ENCODE measurements at places on chromosomes 13 and 19.

DNA sequence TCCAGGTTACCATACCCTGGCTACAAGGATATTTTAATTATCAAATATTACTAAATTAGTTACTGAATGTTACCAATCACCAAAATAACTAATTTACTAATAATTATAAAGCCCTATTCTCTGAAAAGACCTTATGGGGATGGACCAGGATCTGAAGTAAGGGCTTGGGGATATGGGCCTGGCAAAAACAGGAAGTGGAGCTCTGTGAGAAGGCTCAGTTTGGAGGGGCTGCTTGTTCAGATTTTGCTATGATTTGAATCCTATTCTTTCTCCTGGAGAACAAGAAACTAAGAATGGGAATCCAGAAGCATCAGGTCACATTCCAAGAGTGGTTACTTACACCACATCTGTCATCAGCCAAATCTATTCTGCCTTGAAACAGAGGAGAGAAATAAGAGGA is 148.1 kb downstream of the DNAJC15 start:
- no peak for DNase-seq

- DNase-seq = peak; percentile 24
Measured at GRCh38 chr13:33728271-33729037, 89.5 kb upstream of the RFC3 start.

GRCh38 chr19:42284066-42284501 is 15.0 kb downstream of the CIC start:
- DNase-seq = peak; percentile 86

GRCh38 chr19:956766-957440 is 27.2 kb upstream of the WDR18 start:
- peak; percentile 47 for DNase-seq

- no peak for DNase-seq
Measured at GRCh38 chr13:101178406-101178805, 237.9 kb downstream of the NALCN start.

DNA sequence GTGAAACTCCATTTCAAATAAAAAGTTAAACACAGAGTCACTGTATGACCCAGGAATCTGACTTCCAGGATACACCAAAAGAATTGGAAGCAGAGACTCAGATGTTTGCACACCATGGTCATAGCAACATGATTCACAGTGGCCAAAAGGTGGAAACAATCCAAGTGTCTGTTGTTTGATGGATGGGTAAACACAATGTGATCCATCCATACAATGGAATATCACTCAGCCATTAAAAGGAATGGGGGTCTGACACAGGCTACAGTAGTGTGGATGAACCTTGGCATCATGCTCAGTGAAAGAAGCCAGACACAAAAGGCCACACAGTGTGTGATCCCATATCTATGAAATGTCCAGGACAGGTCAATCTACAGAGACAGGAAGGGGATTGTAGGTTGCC is 174.3 kb downstream of the PTPRS start:
- DNase-seq = peak; percentile 55

- no peak for DNase-seq
Measured at GRCh38 chr19:55398200-55398925, 9.2 kb downstream of the UBE2S start.

DNA sequence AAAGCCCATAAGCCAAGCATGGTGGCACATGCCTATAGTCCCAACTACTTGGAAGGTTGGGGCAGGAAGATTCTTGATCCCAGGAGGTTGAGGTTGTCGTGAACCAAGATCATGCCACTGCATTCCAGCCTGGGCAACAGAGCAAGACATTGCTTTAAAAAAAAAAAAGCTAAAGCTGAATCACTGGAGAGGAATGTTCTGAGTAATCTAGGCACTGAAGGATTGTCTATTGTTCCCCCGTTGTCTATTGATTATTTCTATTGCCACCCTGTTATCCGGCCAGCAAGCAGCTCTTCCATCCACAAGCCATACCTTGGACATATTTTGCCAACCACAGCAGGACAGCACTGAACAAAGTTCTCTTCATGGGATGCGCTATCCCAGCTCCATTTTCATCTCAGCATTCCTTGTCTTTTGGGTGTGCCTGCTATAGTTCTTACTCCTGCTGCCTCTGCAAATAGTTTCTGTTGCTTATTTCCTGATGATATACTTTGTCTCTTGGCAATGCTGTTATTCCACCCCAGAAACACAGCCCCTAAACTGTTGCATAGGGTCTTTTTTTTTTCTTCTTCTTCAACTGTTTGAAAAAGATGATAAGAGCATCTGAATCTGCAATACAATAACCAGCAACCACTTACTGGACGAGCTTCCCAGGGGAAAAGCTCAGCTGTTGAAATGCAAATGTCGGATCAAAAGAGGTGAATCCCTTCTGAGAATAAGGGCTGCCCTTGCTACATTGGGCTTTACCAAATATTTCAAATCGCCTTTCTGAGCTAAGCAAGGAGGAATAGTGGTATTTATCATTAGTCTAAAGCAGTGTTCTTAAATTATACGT is 22.2 kb upstream of the SIAH3 start:
- DNase-seq = peak; percentile 11

DNA sequence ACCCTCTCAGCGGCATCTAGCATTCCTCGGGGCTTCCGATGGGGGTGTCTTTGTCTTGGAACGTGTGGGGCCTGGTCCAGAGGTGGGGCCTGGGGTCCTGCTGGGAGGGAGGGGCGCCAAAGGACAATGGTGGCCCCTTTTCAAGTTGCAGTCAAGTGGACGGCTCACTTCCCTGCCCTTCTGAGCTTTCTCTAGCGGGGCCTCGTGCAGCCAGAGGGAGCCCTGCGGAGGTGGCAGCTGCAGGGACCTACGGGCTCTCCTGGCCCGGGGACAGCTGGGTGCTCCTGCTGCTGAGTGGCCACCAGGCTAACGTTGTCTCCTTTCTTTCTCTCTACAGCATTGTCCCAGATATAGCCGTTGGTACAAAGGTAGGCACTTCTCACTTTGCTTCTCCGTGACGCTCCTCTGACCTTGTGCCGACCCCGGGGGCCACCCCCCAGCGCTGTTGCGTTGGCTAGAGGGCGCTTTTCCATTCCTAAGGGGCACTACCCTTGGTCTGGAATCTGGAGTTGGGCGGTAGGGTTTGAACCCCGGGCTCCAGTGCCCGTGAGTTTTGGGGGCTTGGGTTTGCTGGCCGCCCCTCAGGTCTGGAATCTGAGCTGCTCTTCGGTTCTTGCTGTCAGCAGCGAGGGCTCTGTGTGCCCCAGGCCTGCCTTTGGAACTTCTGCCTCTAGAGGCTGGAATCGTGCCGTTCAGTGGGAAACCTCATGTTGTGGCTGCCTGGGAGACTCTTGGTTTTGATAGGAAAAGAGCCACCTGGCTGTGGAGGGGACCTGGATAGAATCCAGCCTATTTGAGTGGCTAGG is 2.0 kb downstream of the PTBP1 start:
- peak; percentile 50 for DNase-seq

DNA sequence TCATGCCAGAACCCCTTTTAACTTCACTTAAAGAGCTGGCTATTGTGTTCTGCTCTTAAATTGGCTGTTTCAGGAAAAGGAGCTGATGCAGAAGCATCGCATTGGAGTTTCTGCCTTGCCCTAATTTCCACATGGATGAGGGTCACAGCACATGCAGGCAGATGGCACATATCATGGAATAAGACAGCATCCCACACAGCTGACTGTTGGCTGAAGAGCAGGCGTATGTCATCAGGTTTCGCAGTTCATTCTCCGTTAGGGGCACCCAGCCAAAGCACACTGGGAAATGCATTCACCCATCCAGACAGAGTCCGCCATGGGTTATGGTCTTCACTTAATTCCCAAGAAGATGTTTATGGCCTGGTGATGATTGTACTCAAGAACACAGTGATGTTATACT is 572.5 kb downstream of the LIG4 start:
- no peak for DNase-seq

DNA sequence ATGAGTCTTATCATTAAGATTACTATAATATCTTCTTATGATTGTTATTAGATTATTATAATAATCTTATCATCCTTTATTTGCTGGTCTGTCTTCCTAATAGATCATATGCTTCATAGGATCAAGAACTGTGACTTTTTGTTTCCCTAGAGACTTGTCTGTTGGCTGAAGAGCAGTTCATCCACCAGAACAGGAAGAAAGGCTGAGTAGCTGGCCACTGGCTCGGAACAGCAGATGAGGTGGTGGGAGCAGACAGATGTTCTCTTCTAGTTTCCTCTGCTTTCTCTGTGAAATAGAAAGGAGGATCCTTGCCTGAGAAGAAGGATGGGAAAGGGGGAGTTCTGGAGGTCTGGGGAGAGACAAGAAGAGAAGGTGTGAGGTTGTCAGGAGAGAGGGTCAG is 120.0 kb downstream of the CCNA1 start:
- no peak for DNase-seq

GRCh38 chr19:42324655-42325307 is 654 bp upstream of the MEGF8 start:
- DNase-seq = no peak

- DNase-seq = no peak
Measured at GRCh38 chr13:73403355-73404120, 344.7 kb downstream of the KLF5 start.

GRCh38 chr13:78258304-78258703 is 339.7 kb upstream of the EDNRB start:
- no peak for DNase-seq

- no peak for DNase-seq
Measured at GRCh38 chr19:45290381-45290931, 32.2 kb downstream of the CKM start.

- no peak for DNase-seq
Measured at GRCh38 chr19:41774515-41774980, 19.2 kb downstream of the CEACAM6 start.

DNA sequence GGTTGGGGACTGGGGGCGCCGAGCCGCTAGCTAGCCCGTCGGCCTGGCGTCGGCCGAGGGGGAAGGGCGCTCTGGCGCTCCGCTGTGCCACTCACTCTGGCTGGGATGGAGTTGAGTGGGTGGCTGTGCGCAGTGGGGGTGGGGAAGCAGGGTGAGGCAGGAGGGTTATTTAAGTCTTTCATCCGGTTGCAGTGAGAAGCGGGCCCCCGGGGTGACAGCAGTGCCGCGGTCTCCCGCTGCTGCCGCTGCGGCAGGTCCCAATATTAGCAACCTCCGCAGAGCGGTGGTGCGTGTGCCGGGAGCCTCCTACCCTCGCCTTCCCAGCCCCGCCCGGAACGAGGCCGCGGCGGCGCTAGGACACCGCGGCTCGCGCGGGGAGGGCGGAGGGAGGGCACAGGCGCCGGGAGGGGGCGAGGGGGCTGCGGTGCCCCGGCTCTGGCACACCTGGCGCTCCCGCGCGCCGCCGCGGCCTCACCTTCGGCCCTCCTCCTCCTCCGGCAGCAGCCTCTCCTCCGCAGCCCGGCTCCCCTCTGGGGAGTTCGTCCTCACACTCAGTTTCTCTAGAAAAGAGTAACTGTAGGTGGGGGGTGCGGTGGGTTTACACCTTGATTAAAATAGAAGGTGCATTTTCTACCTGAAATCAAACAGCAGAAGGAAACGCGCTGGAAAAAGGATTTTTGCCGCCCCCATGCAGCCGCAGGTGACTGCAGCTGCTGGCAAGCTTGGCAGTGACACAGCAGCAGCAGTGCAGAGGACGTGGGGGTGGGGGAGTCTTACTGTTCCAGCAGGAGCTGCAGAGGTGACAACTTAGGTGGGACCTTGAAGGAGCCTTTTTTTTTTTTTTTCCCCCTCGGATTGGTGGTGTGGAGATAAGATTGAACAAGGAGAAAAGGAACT is 4.5 kb downstream of the FGF9 start:
- DNase-seq = no peak

- DNase-seq = no peak
Measured at GRCh38 chr13:114143806-114144605, 11.6 kb upstream of the RASA3 start.

DNA sequence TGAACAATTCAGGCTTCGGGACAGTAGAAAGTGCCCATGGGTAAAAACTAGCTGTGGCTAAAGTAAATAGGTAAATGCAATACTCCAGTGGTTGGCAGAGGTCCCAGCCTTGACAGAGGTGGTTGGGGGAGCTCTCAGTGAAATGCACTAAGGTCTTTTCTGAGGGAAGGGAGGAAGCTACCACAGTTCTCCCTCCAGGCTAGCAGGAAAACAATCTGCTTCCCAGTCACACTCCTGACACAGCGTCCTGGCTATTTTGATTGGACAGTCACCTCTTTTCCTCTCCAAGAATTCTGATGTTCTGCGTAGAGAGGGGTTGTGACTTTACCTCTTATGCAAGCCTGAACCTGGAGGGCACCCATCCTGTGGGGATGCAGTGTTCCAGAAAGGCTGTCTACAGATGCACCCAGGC is 128.7 kb downstream of the CYSLTR2 start:
- no peak for DNase-seq

DNA sequence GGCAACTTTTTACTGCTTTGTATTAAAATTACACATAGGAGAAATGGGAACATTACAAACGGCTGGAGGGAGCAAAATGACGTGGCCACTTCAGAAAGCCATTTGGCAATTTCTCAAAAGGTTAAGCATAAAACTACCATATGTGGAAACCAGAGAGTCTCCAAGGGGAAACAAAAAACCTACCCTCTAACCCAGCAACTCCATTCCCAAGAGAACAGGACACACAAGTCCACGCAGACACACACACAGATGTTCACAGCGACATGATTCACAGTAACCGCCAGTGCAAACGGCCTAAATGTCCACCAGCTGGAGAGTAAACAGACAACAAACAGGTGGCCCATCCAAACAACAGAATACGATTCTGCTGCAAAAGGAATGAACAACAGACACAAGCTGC is 37.2 kb downstream of the STK24 start:
- no peak for DNase-seq

GRCh38 chr19:4369109-4369887 is 25.9 kb downstream of the MPND start:
- no peak for DNase-seq

All from RKO (cell line).